NCI-H187 (cell line): ENCODE measurements at places on chromosomes 16 and 17.

DNA sequence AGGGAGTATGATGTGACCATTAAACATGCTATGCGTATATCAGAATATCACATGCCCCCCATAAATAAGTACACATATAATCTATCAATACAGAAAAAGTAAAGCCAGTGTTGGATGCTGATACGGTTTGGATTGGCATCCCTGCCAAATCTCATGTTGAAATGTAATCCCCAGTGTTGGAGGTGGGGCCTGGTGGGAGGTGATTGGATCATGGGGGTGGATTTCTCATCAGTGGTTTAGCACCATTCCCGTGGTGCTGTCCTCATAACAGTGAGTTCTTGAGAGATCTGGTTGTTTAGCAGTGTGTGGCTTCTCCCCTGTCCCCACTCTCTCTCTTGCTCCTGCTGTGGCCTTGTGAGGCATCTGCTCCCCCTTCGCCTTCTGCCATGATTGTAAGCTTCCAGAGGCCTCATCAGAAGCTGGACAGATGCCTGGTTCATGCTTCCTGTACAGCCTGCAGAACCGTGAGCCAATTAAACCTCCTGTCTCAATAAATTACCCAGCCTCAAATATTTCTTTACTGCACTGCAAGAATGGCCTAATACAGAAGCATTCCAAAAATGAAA, 88.9 kb downstream of the AATF start:
- DNase-seq, result no peak

DNA sequence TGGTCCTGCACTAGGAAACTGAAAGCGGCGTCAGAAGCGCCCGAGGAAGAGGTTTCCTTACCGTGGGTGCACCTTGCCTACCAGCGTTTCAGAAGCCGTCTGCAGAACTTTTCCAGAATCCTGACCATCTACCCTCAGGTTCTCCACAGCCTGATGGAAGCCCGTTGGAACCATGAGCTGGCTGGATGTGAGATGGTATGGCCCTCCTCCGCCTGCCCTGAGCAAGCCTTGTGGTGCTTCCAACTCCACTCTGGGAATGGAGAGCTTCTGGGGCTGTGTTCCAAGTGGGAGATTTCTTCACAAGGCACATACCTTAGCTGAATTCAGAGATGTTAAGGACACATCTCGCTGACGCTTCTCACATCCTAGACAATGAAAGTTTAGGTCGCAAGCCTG, 51.8 kb upstream of the ENDOV start:
- no peak for DNase-seq

- DNase-seq, result no peak
Observed at GRCh38 chr16:10923146-10923649, 19.1 kb downstream of the DEXI start.

- no peak for DNase-seq
Observed at GRCh38 chr17:64282753-64283080, 19.7 kb upstream of the TEX2 start.

GRCh38 chr16:80080287-80080851, 460.4 kb upstream of the DYNLRB2 start:
- no peak for DNase-seq

- no peak for DNase-seq
Observed at GRCh38 chr16:73124665-73125375, 76.9 kb upstream of the ZFHX3 start.
